HTR-8/SVneo (cell line): ENCODE measurements at places on chromosomes 6 and 20.

GRCh38 chr20:9179867-9180266 is 111.0 kb downstream of the PLCB4 start:
- DNase-seq, result no peak

DNA sequence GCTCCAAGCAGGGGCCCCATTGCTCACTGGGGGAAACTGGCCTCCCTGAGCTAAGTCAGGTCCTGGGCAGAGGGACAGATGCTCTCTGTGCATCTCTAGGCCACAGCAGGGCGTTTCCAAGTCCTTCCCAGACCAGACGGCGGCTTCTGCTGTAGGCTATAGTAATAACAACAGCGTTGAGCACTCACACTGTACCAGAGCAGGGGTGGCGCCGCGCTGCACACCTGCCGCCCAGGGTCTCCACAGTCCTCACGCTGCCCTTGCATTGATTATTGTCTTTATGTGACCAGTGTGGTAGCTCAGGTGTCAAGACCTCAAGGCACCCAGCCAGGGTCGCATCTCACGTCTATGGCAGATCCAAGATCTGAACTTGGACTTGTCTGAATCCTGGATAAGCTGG is 14.9 kb upstream of the CCN5 start:
- no peak for DNase-seq

- no peak for DNase-seq
Observed at GRCh38 chr6:287489-287860, 4.8 kb upstream of the DUSP22 start.

GRCh38 chr6:41455818-41456217 is 90.4 kb upstream of the FOXP4 start:
- DNase-seq, result no peak

GRCh38 chr6:47203266-47203937 is 106.3 kb downstream of the TNFRSF21 start:
- DNase-seq, result no peak

DNA sequence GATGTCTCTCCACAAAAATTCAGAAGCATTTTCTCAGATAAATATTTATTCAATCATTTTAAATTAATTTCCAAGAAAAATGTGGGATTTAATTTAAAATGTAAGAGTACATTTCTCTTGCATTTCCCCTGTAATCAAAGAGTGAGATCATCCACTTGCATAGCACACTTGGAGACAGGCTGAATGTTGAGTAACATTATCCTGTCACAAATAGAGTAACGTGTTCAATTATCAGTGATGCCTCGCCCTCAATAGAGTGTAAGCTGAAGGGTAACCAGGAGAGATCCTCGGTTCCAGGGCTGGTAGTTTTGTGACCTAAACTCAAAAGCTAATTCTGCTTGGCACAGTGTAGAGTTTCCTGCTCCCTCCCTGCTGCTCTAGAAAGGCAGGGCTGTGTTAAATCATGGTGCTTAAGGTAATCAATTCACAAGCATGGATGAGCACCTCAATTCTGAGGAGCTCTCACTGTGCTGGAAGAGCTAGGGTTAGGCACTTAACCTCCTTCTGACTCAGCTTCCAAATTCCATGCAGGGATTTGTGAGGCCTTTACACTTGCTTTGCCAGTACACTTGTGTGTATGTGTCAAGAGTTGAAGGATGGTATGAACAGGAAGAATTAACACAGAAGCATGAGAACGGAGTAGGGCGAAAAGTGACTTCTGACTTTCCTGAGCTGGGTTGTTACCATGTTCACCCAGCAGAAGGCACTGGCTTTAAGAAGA is 56.6 kb downstream of the MMUT start:
- no peak for DNase-seq

DNA sequence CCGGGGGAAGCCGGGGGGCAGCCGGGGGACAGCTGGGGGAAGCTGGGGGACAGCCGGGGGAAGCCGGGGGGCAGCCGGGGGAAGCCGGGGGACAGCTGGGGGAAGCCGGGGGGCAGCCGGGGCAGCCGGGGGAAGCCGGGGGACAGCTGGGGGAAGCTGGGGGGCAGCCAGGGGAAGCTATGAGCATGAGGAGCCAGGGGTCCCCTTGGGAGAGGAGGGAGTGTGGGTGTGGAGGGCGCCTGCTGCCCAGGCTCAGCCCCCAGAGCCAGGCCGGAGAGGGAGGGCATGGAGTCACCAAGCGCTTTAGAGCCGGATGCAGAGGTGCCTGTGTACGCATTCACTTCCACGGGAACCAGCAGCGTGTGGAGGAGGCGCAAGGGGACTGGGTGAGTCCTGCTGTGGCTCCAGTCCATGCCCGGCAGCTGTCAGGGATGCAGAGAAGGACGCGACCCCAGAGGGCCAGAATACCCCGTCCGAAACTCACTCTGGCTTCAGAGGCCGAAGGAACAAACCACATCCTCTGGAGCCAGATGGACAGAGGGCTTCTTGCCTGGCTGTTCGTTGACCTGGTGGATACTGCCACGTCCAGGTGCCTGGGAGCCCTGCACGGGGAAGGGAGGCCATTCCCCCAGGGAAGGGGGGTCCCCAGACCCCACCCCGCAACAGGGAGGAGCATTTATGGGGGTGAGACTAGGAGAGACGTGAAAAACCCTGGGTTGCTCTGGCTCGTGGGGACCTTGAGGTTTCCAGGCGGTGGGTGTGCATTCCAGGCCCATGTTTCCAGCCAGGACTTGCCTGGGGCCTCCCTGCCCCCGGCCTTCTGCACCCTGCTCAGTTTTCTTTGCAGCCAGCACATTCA is 26.5 kb upstream of the DACT2 start:
- no peak for DNase-seq

GRCh38 chr6:147033267-147033666 is 170.9 kb upstream of the STXBP5 start:
- DNase-seq, result no peak

DNA sequence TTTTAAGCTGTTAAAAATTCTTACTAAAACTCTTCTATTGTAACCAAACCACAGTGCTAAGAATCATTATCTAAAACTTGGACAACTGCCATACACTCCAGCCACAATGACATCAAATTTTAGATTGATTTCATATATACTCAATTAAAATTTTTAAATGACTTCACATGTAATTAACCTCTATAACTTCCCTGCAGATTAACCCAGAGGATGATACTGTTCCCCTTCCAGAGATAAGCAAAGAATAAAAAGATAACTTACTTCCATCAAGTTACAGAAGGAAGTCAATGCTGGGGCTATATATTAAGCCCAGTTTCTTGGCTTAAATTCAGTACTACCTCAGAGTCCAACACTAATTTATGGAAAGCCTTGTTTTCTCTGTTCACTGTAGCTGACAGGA is 71.3 kb downstream of the ARHGAP18 start:
- no peak for DNase-seq

DNA sequence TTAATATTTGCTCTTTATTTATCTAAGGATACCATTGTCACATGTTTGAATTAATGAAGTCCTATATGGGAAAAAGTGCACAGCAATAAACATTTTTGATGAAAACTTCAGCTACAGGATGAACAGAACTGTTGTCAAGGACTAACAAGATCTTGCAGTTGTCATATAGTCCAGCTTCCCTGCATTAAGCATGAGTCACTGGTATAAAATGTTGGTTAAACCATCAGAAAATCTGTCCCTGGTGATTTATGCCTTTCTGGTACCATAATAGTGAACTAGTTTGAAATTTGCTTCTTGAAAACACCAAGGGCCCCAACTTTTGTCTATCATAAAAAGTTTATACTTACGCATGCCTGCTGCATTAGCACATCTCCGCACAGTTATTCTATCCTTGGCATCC is 60.4 kb upstream of the RSPO3 start:
- peak; percentile 49 for DNase-seq

- DNase-seq, result no peak
Observed at GRCh38 chr6:70131528-70131927, 171.4 kb downstream of the COL9A1 start.

DNA sequence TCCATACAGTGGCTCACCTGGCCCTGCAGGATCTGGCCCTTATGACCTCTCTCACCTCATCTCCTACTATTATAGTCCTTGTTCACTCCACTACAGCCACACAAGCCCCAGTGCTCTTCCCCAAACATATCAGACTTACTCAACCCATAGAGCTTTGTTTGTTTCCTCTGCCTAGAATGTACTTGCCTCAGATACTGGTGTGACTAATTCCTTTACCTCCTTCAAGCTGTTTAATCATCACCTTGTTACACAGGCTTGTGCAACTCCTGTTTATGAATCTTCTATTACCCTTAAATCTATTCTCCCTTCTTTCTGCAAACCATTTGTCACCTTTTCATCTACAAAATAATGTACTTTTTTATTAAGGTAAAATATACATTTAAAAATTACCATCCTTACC is 3.2 kb downstream of the DEFB125 start:
- DNase-seq, result no peak

- no peak for DNase-seq
Observed at GRCh38 chr6:68410021-68410420, 225.1 kb upstream of the ADGRB3 start.

DNA sequence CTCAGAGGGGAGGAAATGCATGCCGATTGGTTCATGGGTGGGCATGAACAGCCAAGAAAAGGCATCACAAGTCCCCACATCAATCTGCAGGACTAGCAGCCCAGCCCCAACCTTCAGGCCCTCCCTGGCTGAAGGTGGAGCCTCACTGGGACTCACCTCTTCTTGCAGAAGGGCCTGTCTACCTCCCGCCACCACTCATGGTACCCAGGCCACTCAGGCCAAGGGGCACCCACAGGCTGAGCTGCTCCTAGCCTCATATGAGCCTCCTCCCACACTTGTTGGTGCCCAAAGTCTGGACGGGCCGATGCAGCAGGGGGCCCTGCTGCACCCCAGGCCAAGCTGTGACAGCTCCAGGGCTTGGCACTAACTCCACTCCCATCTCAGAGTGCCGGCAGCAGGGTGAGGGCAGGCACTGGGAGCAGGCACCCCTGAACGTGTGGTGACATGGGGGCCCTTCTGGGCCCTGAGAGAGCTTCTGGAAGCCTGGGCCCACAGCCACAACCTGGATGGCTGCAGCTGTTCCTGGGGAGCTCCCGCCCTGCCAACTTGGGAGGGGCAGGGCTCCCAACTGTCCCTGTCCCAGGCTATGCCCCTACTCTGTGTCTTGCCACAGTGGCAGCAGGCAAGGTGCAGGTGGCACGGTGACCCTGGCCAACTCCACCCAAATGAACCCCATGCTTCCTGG is 13.7 kb upstream of the FUT9 start:
- no peak for DNase-seq

DNA sequence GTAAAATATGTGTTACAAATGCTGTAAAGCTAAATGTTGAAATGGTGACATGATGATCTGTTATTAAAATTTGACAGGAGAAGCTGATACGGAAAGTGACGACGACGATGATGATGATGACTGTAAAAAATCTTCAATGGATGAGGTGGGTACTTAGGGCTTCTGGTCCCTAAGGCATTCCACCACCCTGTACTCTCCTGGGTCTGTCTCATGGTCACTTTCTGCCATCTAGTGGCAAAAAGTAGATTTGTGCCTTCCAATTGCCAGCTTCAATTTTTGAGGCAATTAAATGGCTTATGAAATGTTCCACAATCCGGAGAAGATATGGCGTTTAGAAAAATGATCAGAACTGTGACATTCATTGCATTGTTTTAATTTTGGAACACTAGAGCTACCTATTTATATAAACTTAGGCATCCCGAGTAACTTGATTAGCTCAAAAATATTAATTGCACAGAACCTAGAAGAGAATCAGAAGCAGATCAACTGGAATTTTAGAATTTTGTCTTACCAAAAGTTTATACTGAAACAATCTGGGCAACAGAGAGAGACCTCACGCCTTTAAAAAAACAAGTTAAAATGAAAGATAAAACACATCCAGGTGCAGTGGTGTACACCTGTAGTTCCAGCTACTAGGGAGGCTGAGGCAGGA is 346.5 kb upstream of the PLCB4 start:
- DNase-seq, result peak; percentile 45

GRCh38 chr6:1027109-1027794 is 284.6 kb upstream of the FOXQ1 start:
- DNase-seq, result no peak

DNA sequence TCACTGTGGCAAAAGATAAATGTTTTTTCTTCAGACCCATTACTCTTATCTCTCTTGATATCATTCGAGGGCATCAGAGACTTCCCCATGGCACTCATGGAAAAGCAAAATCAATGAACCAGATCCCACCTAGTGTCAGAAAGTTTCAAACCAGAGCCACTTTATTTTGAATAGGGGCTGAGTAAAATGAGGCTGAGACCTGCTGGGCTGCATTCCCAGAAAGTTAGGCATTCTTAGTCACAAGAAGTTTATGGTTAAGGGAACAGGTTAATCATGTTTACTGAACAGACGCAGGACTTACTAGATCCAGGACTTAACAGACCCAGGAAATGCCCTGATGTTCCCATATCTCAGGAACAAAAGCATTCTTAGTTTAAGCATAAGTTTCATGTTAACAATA is 369.9 kb downstream of the BTBD3 start:
- DNase-seq, result no peak

- no peak for DNase-seq
Observed at GRCh38 chr6:115891111-115891669, 169.5 kb downstream of the FRK start.

DNA sequence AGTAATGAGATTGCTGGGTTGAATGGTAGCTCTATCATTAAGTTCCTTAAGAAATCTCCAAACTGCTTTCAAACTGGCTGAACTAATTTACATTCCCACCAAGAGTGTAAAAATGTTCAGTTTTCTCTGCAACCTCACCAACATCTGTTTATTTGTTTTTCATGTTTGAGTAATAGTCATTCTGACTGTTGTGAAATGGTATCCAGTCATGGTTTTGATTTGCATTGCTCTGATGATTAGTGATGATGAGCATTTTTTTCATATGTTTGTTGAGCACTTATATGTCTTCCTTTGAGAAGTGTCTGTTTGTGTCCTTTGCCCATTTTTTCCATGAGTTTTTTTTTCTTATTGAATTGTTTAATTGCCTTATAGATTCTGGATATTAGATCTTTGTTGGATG is 24.9 kb downstream of the DEFB125 start:
- no peak for DNase-seq

DNA sequence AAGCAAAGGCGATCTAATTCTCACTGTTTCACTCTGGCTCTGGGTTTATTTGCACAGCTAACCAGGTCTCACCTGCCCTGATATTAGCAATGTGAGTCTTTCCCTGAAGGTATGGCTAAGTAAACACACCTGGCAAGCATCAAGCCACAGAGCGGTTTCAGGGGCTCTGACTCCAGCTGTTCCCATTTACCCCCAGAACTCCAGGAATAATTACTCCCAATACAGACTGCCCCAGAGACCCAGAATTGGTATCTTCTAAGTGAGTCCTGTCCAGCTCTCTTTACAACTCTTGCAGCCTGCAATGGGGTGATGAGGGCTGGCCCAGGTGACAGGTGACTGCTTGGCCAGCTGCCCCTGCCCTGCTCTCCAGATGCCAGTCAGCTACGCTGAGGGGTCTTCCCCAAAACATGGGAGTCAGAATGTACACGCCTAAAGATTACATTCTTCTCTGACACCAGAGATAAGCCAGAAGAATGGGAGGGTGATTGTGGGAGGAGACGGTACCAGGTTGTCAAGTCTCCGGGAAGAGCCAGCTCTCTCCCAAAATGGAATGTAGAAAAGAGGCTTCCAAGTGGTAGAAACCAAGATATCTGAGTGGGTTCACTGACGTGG is 4.9 kb upstream of the LRRN4 start:
- DNase-seq, result no peak
